ENCODE measurements at places on chromosomes 4 and X. TPM values are rescaled to one million over a fixed set of nuclear protein-coding genes. Genes with fewer than 3 reads are reported as not detected.

TIGD4 gene
- 0.17 TPM for total RNA-seq

SPP1 gene
- 152 TPM for total RNA-seq

ZFYVE28 gene
- total RNA-seq = 2.8 TPM

FAM241A gene
- total RNA-seq = 0.90 TPM

BTK gene
- total RNA-seq = 0.12 TPM

VAMP7 gene
- 34.0 TPM for total RNA-seq

ALAS2 gene
- total RNA-seq = not detected

TBX22 gene
- total RNA-seq = not detected

KLHL4 gene
- total RNA-seq = 6.7 TPM

TCEAL7 gene
- not detected for total RNA-seq

ASB12 gene
- total RNA-seq = not detected

COMMD8 gene
- total RNA-seq = 13.7 TPM

ALB gene
- total RNA-seq = 0.19 TPM

POF1B gene
- 2.5 TPM for total RNA-seq

HSFX3 gene
- total RNA-seq = not detected

IL13RA2 gene
- 0.27 TPM for total RNA-seq

ATP2B3 gene
- 0.07 TPM for total RNA-seq

TRAM1L1 gene
- total RNA-seq = 0.40 TPM

PARM1 gene
- total RNA-seq = 0.40 TPM

CT45A2 gene
- not detected for total RNA-seq

CXorf65 gene
- not detected for total RNA-seq

EFHC2 gene
- total RNA-seq = 0.30 TPM

SGMS2 gene
- 29.3 TPM for total RNA-seq
